Adrenal gland (tissue), 19 donors: ENCODE measurements at places on chromosomes 4 and X. TPM values are rescaled to one million over a fixed set of nuclear protein-coding genes. Genes with fewer than 3 reads are reported as not detected.

Gene SLC49A3
- polyA plus RNA-seq = 1.4 TPM

Gene ITGB1BP2
- polyA plus RNA-seq = 1.6 TPM

Gene PRDM5
- polyA plus RNA-seq = 3.6 TPM

Gene RLIM
- polyA plus RNA-seq = 36.5 TPM

Gene IL21
- polyA plus RNA-seq = not detected

Gene ARHGAP36
- 30.0 TPM for polyA plus RNA-seq

Gene CFI
- polyA plus RNA-seq = 58.6 TPM

Gene MID1
- polyA plus RNA-seq = 3.6 TPM

Gene MAGEA1
- polyA plus RNA-seq = not detected

Gene STK26
- polyA plus RNA-seq = 3.8 TPM

Gene PARM1
- 29.3 TPM for polyA plus RNA-seq

Gene GALNTL6
- 0.40 TPM for polyA plus RNA-seq

Gene SLC16A2
- polyA plus RNA-seq = 13.4 TPM

Gene CFP
- 1.2 TPM for polyA plus RNA-seq

Gene LYAR
- 30.1 TPM for polyA plus RNA-seq

Gene ITIH6
- polyA plus RNA-seq = not detected

Gene ELOVL6
- polyA plus RNA-seq = 3.8 TPM

Gene PCDH10
- 1.7 TPM for polyA plus RNA-seq

Gene PAGE5
- not detected for polyA plus RNA-seq

Gene SMIM10
- 23.6 TPM for polyA plus RNA-seq

Gene GAGE12H
- polyA plus RNA-seq = not detected
